Stimulated activated CD4-positive, alpha-beta T cell treated with anti-CD3 and anti-CD28 coated beads, Interleukin-4, amount 100 ng/mL, for 48 hours (primary cell): ENCODE measurements at places on chromosomes 6 and 20.

GRCh38 chr6:24974182-24975171, 38.7 kb upstream of the RIPOR2 start:
- DNase-seq, result no peak

DNA sequence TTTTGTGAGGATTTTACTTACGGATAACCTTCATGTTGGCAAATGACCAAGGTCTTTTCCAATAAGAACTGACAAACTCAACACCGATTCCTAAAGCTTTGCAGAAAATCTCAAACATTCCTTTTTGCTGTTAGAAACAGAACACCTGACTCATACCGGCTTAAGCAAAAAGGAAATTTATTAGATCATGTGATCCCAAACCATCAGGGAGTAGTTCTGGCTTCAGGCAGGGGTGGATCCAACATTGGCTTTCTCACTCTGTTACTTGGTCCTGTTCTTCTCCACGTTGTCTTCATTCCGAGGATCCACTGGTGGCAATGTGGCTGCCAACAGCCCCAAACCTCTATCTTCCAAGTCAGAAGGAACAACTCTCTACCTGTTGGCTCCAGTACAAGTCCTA, 95.9 kb upstream of the PMEPA1 start:
- no peak for DNase-seq

GRCh38 chr6:47679322-47679906, 19.0 kb upstream of the ADGRF4 start:
- DNase-seq, result no peak

- DNase-seq, result no peak
Observed at GRCh38 chr6:2583459-2583858, 167.3 kb downstream of the MYLK4 start.

DNA sequence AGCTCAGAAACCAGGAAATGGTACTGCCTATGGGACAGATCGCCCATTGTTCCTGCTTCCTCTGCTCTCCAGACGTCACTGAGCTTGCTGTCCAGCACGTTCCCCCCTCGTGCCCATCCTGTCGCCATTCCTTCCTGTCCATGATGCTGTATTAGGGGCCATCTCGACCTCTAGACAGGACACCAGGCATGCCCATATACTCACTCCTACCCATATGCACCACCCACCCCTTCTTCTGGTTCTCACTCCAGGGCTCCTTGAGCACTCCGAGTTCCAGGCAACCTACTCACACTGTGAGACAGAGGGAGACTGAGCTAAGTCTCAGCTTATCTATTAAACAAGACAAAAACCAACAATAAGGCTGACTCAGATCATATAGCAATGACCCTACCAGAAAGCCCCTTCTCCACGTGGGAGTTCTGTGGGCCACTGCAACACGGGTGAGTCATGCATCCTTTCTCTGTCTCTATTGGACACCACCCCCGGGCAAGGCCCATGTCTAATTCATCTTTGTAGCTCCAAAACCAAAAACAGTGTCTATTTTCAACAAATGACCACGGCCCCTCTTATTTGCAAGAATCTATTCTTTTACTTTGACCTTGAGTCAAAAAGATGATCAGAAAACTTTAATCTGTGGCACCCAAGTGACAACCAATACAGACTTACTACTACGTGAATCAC, 65.7 kb downstream of the PSMG4 start:
- DNase-seq, result no peak

GRCh38 chr6:53033764-53034163, 31.4 kb upstream of the FBXO9 start:
- no peak for DNase-seq

- DNase-seq, result no peak
Observed at GRCh38 chr6:150876598-150876997, 11.1 kb downstream of the MTHFD1L start.

- no peak for DNase-seq
Observed at GRCh38 chr20:40630099-40630498, 58.9 kb downstream of the MAFB start.

GRCh38 chr6:133726188-133726587, 162.7 kb upstream of the TCF21 start:
- DNase-seq, result no peak

GRCh38 chr6:152573762-152574161, 63.4 kb downstream of the SYNE1 start:
- no peak for DNase-seq

GRCh38 chr6:126359936-126360537, 20.1 kb downstream of the CENPW start:
- no peak for DNase-seq
